ENCODE measurements at places on chromosomes 3 and 15. TPM values are rescaled to one million over a fixed set of nuclear protein-coding genes. Genes with fewer than 3 reads are reported as not detected.

Gene DNAJA4
- total RNA-seq = 55.1 TPM

Gene GOLGA8S
- total RNA-seq = 0.63 TPM

GRCh38 chr15:83380059-83380458 lies 67.1 kb upstream of the SH3GL3 start:
- H3K4me1 ChIP-seq = no peaks in the 10 kb centered on the region
- H3K4me3 ChIP-seq = no peak overlapping the region
- peaks cover 45% of the 10 kb centered on the region for H3K27me3 ChIP-seq
- no peak for DNase-seq
- H3K27ac ChIP-seq = no peak overlapping the region

DNA sequence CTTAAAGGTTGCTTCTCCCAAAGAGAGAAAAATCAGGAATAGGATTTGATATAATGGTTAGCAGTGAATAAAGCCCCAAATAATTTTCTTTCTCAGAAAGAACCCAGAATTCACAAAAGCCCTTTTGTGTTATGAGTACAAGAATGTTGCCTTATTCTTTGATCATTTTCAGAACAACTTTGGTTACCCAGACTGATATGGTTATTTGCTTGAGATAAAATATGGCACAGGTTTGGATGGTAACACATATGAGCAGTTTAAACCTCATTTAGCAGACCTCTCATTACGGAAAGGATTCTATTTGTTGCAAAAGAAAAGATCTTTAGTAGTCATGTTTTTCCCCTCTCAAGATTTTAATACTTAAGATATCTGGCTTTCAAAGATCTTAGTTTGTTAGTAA lies 104.8 kb upstream of the MEX3B start:
- DNase-seq = no peak
- no peaks in the 10 kb centered on the region for H3K27me3 ChIP-seq
- no peak overlapping the region for H3K27ac ChIP-seq
- peaks cover 10% of the 10 kb centered on the region for H3K36me3 ChIP-seq
- no peaks in the 10 kb centered on the region for H3K4me1 ChIP-seq
- H3K4me3 ChIP-seq = no peak overlapping the region

GRCh38 chr15:49877873-49878521 lies 241.0 kb downstream of the ATP8B4 start:
- H3K36me3 ChIP-seq = no peaks in the 10 kb centered on the region
- H3K27me3 ChIP-seq = peaks cover 7% of the 10 kb centered on the region
- DNase-seq = no peak

- no peaks in the 10 kb centered on the region for H3K4me1 ChIP-seq
- no peak overlapping the region for H3K4me3 ChIP-seq
- H3K27me3 ChIP-seq = peaks cover under 1% of the 10 kb centered on the region
- H3K27ac ChIP-seq = no peak overlapping the region
- DNase-seq = no peak
- H3K36me3 ChIP-seq = no peaks in the 10 kb centered on the region
These were observed 79.5 kb downstream of the LINGO1 start for GRCh38 chr15:77553257-77553656.

Data from naive thymus-derived CD8-positive, alpha-beta T cell (primary cell).